ENCODE measurements at places on chromosomes 1 and 21.
A peak's percentile ranks its signal among the peaks of the same experiment; 100 is the strongest.

- no peak for DNase-seq
Observed at GRCh38 chr1:88867743-88868521, 23.4 kb downstream of the GTF2B start.

GRCh38 chr1:116448785-116449385 lies 75.8 kb downstream of the ATP1A1 start:
- no peak for DNase-seq

DNA sequence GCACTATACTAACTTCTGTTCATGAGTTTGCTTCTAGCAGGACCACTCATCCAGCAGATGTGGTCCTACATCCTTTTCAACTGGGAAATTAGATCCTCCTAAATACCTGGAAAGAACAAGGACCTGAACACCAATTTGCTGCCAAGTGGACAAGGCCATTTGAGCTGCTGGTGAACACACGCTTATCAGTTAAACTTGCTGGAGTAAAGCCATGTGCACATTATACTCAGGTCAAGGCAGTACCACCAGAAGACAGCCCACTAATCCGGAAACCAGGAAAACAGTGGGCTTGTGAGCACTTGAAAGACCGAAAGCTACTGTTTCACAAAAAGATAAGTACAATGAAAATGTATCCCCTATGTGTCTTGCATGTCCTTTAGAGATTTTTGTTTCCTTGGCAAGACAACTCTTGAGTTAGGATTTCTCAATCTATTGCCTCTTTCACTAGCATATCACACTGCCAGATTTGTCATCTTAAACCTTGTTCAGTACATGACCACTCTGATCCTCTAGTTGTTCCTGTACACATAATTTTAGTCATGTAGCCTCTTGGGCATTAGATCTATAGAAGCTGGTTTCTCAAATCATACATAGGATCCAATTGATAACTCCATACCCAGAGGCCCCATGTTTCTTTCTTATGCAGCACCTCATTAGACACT lies 4.5 kb upstream of the REN start:
- DNase-seq: no peak

GRCh38 chr1:183159960-183160359 lies 26.1 kb upstream of the LAMC2 start:
- DNase-seq: no peak

DNA sequence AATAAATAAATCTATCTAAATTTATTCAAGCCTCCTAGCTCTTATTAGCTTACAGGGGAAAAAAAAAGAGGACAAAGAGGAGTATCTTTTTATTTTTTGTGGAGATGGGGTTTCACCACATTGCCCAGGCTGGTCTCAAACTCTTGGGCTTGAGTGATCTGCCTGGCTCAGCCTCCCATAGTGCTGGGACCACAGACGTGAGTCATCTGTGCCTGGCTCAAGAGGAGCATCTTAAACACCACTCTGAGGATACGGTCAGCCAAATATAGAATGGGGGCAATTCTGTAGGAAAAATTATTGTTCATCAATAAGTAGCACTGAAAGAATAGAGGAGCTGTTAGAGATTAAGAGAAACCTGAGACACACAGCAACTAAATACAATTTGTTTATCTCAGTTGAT lies 24.1 kb downstream of the SLC45A3 start:
- DNase-seq: no peak

GRCh38 chr1:99728494-99729235 lies 37.8 kb downstream of the FRRS1 start:
- no peak for DNase-seq

DNA sequence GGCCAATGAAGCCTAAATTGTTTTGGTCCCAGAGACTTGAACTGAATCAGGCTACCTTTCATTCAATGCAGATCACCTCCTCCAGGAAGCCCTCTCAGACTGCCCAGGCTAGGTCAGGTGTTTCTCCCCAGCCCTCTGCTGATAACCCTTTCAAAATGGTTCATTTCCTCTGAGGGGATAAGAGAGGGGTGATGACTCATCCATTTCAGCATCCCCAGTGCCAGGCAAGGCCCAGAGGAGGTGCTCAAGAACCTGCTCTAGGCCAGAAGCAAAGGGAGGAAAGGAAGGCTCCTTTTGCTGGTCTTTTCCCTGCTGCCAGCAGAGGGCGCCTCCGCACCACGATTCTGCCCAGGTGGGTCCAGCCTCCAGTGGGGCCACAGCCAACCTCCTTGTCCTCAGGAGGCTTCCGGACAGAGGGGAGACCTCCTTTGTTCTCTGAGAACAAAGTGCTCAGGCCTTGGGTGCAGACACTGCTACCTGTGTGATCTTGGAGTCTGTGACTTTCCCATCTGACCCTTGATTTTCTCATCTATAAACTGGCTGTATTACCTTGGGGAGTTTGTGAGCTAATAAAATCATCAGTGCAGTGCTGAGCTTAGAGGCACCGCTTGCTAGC lies 45.3 kb upstream of the ARHGEF10L start:
- DNase-seq: peak; percentile 20

DNA sequence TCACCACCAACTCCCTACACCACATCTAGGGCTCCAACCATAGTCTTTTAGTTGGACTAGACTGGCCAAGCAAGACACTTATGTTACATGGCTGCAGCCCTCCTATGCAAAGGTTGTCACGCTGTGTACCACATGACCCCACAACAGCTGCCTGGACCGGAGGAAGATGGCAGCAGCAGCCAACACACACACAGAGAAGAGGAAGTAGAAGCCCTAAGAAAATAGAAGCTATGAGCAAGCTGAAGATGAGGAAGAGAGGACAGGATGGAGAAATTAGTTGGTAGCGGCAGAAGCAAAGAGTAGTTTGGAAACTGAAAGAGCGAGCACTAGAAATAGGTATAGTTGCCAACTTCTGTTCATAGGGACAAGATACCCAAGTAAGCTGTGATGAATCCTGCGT lies 60.8 kb upstream of the RALGPS2 start:
- DNase-seq: no peak

GRCh38 chr1:179251675-179252074 lies 22.2 kb upstream of the ABL2 start:
- no peak for DNase-seq
